ENCODE measurements at places on chromosomes 2 and 18.

GRCh38 chr2:88450186-88450585 is 2.3 kb downstream of the FOXI3 start:
- DNase-seq, result no peak

DNA sequence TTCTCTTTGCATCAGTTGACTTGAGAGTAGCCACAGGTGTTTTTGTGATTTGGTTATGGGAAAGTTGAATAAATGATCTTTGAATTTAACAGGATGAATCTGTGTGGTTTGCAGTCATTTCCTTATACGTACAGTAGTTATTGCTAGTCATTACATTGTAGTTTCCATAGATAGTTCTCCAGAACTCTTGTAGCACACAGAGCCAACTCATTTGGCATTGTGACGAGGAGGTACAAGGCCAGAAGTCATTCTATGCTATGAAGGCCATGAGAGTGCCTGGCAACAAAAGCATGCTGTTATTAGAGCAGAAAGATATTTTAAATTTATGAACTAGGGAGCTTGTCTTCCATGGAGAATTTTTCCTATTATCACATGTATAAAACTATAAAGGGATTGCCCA is 973.0 kb upstream of the CHAC2 start:
- no peak for DNase-seq

DNA sequence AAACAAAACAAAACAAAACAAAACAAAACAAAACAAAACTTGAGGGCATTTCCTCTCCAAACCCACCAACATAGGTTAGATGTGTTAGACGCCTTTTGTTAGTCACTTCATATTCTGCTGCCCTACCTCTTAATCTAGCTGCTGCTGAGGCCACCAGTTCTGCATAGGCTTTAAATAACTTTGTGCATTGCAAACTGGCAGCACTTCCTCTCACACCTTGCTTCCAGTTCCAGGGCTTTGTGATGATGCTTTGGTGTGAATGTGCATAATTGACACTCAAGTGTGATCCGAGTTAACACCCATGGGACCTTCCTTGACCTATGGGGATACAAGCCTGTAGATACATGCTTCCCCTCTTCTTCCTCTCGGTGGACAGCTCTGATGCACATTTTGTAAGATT is 2.3 kb upstream of the SERPINB11 start:
- no peak for DNase-seq

- no peak for DNase-seq
Observed at GRCh38 chr2:147679191-147679954, 165.5 kb upstream of the ACVR2A start.

DNA sequence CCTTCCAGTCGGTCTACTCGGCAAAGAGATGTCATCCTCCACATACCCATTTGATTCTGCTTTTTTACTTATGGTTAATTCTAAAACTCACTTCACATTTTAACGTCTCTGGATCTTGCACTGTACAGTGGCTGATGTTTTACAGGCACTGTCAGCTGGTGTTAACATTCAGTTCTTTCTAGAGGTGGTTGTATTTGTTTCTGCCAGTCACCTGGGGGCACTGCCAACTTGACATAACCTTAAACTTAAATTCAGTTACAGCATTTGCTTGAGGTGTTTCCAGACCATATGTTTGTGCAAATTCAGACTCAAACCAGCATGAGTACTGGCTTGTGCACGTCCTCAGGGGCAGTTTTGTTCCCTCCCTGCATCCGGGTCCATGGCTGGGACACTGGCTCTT is 5.3 kb upstream of the TMEM185B start:
- DNase-seq, result no peak

DNA sequence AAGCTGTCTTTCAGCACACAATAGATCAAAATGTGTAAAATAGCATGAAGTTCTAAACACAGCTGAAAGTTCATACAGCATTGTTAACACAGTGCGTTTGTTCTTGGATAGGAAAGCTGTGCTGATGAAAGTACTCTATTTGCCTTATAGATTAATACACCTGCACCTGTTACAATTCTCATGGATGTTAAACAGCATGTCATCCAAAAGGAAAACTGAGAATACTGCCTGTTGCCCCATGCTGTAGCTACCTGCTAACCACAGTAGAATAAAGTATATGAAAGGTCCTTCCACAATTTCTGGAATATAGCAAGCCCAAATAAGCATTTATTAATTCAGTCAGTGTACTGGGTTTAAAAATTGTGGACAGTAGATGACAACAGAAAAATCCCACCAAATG is 166.7 kb upstream of the DTNA start:
- no peak for DNase-seq

DNA sequence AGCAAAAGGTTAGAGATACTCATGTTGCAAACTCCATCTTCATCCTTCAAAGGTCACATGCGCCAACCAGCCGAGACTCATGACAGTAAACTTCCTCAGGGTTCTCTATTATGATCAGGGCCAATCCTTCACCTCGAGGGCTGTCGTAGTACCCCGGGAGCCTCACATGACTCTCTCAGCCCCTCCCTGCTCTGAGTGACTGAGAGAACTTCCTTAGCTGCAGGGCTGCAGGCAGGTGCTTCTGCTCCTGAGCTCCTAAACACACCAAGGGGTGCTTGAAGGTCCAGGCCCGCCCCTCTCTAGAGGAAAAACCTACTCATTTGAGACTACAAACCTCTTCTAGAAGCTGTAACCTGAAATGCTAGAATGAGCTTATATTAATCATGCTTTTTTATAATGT is 48.2 kb downstream of the LONRF2 start:
- no peak for DNase-seq

DNA sequence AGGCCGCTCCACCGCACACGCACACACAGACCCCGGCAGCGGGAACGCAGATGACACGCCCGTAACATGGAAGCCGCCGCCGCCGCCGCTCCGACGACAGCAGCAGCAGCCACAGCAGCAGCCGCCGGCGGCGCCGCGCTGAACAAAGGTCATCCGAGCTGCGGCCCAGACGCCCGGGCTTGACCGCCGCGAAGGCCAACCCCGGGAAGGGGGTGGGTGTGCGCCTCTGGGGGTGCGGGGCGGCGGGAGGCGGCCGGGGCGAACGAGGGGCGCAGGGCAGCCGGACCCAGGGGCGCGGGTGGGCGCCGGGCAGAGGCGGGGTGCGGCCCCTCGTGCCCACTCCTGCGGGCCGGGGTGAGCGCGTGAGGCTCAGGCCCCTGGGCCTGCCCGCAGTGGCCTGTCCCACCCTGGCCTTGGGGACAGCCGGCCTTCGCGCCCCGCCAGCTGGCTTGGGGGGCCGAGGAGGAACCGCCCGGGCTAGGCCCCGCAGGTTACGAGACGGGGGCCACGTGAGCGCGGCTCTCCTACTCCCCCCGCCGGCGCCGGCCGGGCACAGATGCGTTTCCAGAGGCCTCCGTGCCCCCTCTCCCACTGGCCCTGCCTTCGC is 1.0 kb upstream of the ZNF532 start:
- DNase-seq, result no peak

DNA sequence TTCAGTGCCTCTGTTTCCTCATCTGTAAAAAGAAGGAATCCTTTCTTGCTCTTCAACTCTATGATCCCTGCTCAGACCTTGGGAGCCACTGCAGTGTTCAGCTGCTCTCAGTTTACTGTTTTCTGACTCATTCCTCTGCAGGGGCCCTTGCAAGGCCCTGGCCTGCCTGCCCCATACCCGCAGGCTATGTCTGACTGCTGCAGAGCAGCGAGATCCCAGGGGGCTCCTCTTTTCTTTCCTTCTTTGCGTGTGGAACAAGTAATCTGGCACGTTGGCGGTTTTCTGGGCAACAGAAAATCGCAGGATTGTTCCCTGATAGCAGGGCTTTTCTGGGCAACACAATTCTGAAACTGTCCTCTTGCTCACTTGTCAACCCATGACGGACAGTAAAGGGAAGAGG is 376.0 kb downstream of the DCC start:
- no peak for DNase-seq

DNA sequence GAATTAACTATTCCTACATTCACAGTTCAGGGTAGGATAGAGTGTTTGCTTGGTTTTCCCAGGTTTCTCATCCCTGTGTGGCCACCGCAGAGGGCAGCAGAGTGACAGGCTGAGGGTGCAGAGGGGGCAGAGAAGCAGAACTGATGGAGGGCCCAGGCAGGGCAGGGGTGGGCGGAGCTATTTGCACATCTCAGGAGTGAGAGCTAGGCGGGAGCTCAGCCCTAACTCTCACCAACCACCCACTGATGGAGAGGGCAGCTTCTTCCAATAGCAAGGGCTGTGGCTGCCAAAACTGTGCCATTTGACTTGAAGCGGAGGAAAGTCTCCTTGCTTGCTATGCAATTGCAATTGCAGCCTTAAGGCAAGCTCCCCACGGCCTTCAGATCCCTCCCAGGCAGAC is 12.0 kb upstream of the DARS1 start:
- DNase-seq, result no peak

DNA sequence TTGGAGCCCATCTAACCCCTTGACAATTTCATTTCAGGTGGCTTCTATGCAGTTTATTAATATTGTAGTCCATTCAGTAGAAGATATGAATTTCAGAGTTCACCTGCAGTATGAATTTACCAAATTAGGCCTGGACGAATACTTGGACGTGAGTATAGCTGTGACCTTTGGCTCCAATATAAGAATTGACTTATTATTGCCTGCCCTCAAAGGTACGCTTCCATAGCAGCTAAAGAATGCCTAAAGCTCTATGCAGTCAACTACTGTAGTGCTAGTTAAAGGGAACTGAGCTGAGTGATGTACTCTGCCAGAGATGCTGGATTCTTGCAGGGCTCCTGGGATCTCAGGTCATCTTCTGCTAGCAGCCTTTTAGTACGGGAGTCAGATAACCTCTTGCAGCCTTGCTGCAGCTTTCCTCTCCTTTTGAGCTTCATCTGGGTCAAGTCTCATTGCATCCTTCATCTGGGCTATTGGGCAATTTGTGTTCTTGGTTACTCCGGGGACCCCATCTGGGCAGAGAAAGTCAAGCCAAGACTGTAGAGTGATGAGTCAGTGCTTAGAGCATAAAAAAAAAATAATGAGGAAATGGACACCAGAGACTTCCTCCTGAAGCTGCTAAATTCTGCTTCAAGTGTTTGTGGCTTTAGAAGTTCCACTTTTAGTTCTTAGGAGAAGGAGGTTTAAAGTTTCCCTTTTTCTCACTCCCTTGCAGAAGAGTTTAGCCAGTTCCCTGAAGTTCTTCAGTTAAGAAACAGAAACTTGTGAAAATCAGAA is 105.6 kb downstream of the PRPF40A start:
- DNase-seq, result peak; percentile 96

DNA sequence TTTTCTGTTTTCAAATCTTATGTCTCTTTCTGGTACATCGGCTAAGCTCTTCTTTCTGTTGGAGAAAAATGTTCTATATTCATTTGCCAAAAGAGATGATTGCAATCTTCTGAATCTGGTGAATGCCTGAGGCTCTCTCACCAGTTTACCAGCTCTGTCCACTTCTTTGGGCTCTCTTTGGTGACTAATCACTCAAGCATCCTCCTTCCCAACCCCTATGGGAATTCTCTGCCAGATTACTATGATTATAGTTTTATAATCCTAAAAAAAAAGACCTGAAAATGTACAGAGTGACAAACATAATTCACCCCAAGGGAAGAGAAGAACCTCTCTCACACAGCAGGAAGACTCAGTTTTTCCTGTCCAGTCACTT is 187.3 kb downstream of the CAMKMT start:
- DNase-seq, result no peak

DNA sequence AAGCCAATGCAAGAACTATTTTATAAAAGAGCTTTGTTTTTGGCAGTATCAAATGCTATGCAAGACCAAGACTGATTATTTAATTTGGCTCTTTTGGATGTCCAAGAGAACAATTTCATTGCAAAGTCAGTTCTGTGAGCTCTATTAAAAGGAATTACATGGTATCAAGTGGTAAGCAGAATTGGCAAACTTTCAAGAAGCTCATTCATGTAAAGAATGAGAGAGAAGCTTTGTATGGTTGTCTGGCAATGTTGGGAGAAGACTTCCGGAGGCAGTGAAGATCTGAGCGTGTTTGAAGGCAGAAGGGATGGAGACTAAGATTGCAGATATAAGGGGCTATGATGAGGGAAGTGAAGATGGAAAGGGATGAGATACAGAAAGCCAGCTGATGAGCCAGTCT is 49.6 kb downstream of the CPS1 start:
- no peak for DNase-seq

- DNase-seq, result no peak
Observed at GRCh38 chr18:51248685-51249084, 51.2 kb upstream of the MEX3C start.

DNA sequence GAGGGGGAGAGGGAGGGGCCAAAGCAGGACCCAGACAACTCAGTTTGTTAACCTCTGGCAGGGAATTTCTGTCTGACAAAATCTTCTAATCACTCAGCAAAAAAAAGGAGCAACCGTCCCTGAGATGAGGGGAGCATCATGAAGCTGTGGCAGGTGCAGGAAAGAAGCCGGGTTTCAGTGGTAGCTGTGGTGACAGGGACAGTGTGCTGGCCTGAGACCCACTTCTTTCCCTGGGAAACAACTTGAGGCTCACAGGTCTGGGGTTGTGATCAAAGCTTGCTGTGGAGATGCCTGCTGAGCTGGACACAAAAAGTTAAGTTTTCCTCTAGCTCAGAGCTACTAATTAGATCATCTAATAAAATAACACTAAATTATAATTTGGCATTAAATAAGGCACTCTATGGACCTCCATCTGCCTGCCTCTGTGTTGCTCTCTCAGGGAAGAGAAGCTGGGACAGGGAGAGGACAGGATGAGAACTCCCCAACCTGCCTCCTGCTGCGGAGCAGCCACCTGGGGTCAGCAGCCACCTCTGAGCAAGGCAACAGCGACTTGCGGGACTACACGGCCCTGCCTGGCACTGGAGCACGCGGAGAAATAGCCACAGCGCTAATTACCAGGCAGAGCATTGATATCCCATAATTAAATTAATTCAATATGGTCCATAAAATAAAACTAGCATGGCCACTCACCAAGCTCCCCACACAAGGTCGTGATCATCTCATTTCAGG is 104.6 kb upstream of the TEX51 start:
- DNase-seq, result no peak

DNA sequence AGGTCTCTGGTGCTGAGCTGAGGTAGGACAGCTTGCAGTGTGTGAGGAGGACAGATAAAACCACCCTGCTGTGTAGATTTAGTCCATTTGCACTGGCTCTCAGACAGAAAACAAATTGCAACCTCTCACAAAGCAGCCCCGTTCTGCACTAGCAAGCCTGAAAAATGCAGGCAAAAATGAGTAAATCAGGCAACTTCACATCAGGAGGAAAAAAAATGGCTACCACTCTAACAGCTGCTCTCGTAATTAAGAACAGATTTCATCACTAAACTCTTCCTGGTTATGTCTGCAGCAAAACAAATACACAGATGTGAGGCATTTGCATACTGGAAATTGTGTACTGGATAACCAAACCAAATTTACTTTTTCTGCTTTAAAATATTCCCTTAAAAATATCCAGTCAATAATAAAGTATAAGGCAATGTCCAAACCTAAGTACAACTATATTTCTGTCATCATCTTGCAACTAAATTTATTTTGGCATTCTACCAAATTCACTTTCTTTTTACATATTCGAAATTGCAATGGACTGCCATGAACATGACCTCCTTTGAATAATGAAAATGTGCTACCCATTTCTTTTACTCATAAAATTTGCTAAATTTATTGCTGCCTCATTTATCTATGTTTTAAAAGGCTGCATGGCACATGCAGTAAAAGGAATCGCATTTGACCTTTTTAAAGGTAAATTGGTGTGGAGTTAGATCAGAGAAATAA is 157.4 kb downstream of the AFF3 start:
- no peak for DNase-seq
